ENCODE measurements at places on chromosomes 2 and 18.

- DNase-seq, result no peak
Observed at GRCh38 chr2:18404708-18405107, 155.7 kb downstream of the RDH14 start.

DNA sequence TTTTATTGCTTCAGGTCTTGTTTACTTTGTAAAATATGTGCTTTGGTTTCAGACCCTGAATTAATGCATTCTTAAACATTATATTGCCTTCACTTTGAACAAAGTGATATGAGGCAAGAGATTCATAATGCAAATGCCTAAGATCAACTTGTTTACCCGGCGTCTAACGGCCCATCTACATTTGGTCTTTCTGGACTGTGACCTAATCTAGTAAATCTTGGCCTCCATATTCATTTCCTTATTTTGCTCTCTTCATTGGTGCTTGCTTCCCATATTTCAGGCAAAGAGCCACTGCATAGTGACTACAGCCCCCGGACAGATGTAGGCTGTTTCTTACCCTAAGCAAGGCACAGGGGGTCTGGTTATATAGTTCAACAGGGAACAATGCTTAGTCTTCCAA lies 53.0 kb upstream of the SLC39A10 start:
- no peak for DNase-seq

DNA sequence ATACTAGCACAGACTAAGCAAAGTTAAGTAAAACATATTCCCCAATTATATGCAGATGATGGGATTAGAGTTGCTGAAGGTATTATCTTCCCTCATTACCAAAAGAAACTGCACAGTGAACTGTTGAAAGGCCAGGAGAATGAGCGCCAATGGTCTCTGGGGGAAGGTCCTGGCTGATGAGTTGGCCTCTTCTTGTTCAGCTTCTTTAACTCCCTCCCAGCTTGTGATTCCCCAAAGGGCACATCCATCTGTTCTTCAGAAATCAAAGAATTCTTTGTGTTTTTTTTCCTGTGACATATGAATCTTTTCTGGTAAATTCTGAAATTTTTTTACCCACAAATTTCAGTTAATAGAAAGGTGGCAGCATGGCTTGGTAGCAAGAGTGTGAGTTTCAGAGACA lies 667.6 kb downstream of the CNTNAP5 start:
- DNase-seq, result no peak

- DNase-seq, result no peak
Observed at GRCh38 chr2:22999951-23000350, 385.0 kb upstream of the KLHL29 start.

DNA sequence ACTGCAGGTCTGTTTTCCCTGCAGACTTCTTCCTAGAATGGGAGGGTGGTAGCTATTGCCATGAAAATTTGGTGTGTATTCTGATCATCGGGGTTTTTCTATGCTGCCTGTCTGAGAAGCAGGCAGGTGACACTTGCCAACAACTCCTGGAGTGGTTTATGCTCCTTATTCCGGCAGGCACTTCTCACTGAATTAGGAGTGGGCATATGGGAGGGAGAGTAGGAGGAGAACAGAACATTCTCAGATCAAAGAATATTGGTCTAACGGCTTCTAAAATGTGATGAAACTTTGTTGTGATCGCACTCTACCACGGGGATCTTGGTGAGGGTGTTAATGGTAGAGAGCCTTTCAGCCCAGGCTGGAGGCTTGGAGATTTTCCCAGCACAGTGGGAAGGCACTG lies 480.8 kb downstream of the PLCL1 start:
- DNase-seq, result no peak

GRCh38 chr2:12731701-12732280 lies 15.1 kb downstream of the TRIB2 start:
- no peak for DNase-seq

DNA sequence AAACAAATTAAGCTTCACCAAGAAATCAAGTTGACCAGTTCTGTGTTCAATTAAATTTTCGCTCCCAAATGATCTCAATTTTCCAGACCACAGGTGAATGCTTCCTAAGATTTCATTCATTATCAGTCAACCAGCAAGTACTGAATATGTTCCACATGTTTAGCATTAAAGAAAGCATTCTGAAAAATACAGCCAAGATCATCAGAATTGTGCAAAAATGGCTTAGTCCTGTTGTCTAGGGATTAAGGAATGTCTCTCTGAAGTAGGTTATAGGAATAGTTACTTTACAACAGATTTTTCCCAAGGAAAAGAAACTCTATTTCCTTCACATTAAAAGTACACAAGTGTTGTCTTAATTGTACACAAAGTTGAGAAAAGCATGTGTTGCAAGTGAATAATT lies 69.2 kb downstream of the NRXN1 start:
- no peak for DNase-seq

- DNase-seq, result no peak
Observed at GRCh38 chr18:11019295-11020105, 129.9 kb downstream of the PIEZO2 start.

DNA sequence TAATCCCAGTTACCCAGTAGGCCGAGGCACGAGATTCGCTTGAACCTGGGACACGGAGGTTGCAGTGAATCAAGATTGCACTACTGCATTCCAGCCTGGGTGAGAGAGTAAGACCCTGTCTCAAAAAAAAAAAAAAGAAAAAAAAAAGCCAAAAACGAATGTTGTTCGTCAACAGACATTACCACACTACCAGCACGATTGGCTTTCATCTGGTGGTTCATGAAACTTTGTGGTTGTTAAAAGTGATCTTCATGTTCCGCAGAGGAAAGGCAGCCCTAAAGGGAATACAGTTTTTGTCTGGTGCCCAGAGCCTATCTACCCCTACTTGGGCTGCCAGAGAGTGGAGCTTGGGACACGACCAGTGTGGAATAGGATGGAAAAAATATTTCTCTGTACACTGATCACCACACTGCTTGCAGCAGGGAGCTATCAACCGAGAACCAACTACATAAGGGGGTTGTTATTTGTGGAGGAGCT lies 13.6 kb upstream of the CXCR4 start:
- DNase-seq, result no peak

- no peak for DNase-seq
Observed at GRCh38 chr2:39008665-39009064, 112.2 kb downstream of the SOS1 start.

DNA sequence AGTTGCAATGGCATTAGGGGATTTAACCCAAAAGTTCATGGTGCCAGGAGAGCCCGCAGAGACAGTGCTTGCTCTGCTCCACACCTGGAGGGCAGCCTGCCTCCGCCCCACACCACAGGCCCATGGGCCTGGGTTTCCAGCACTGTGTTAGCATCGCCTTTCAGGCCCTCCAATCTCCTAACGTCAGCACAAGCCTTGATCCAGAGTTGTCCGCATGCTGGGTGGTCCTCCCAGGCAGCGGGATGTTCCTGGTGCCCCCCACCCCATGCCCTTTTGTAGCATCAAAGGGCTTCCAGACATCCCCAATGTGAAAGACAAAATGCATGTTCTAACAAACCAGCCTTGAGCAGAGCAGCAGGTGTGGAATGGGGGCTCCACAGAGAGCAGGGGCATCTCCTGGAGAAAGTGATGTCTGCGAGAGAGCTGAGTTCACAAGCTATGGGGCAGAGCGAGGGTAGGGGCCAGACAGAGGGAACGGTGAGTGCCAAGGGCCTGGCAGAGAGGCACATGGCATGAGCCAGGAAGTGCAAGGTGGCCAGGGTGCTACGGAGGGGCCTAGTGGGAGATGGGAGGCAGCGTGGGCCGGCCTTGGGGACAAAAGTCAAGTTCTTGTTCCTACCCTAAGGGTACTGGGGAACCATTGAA lies 119.2 kb downstream of the CYP26B1 start:
- no peak for DNase-seq

- no peak for DNase-seq
Observed at GRCh38 chr2:172311921-172312345, 115.5 kb upstream of the ITGA6 start.

- DNase-seq, result no peak
Observed at GRCh38 chr18:79517341-79517740, 121.6 kb downstream of the NFATC1 start.

- no peak for DNase-seq
Observed at GRCh38 chr2:103887625-103888024, 966.3 kb upstream of the POU3F3 start.

GRCh38 chr2:157509744-157510143 lies 65.9 kb upstream of the CYTIP start:
- no peak for DNase-seq

DNA sequence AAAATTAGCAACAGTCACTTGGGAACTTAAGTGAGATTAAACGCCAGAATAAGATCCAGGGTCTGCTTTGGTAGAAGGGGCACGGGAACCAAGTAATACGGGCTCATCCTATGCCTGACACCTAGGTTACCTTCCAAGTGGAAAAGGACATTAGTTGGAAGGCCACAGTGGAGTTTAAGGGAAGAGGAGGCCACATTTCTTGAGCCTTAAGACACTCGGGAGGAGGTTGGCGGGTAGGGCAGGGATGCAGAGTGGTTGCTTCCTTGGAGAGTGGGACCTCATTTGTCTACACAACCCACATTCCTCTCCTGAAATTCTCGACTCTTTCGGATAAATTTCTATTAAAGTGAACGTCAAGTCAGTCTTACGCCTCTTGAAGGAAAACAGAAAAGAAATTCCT lies 510 bp upstream of the DNAH6 start:
- DNase-seq, result no peak

All from effector memory CD8-positive, alpha-beta T cell (primary cell).